ENCODE measurements at places on chromosomes 2 and 18.

- DNase-seq = no peak
These were observed 6.6 kb downstream of the GKN2 start for GRCh38 chr2:68946117-68946516.

DNA sequence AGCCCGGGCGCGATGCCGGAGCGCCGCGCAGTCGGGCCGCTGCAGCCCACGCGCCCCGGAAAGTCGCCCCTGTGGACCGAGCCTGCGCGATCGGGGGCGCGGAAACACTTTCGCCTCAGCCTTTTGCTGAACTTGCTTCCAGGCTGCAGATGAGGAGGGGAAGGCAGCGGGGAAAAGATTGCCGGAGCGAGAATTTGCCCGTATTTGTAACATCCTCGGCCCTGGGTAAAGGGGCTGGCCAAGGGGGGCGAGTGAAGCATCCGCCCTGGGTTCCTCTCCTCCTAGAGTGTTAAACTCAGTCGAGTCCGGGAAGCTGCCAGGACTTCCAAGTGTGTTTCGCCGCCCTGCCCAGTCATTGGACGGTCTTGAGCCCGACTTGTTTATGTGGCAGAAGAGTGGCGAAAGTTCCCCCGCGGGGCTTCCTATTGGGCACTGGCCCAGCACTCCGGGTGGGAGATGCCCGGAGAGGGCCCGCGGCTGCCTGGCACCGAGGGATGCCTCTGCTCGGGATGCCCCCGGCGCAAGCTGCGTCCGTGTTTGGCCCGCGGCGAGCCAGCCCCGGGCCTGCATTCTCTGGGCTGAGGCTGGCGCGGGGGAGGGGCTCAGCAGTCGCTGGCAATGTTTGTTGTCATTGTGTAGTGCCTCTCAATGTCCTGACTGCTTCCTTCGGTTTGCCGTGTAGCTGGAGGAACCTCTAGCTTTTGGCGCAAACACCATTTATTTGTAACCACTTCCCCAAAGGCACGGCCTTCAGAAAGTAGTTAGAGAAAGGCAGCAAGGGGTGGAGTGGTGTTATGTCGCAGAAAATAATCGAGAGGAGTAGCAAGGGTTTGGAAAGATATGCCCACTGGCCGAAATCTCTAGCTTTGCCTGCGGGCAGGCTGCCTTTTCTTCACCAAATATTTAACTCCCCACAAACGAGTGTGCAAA is 1.1 kb downstream of the CYBRD1 start:
- peak; percentile 4 for DNase-seq

GRCh38 chr2:42722320-42723190 is 41.4 kb downstream of the OXER1 start:
- no peak for DNase-seq

- DNase-seq = no peak
These were observed 82.5 kb downstream of the SPRED2 start for GRCh38 chr2:65349863-65350262.

DNA sequence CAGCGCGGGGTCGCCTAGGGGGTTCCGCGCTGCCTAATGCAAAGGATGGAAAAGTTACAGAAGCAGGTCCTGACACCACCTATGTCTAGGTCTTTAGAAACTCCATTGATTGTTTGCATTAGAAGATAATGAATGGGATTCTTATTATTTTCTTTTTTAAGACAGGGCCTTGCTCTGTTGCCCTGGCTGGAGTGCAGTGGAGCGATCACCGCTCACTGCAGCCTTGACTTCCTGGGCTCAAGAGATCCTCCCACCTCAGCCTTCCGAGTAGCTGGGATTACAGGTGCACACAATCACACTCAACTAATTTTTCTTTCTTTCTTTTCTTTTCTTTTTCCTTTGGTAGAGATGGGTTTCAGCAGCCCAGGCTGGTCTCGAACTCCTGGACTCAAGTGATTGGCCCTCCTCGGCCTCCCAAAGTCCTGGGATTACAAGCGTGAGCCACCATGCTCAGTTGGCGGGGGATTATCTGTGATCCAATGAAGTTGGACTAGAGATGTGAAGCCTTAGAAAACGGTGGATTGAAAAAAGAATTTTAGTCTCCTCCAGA is 761 bp upstream of the IDH1 start:
- no peak for DNase-seq

DNA sequence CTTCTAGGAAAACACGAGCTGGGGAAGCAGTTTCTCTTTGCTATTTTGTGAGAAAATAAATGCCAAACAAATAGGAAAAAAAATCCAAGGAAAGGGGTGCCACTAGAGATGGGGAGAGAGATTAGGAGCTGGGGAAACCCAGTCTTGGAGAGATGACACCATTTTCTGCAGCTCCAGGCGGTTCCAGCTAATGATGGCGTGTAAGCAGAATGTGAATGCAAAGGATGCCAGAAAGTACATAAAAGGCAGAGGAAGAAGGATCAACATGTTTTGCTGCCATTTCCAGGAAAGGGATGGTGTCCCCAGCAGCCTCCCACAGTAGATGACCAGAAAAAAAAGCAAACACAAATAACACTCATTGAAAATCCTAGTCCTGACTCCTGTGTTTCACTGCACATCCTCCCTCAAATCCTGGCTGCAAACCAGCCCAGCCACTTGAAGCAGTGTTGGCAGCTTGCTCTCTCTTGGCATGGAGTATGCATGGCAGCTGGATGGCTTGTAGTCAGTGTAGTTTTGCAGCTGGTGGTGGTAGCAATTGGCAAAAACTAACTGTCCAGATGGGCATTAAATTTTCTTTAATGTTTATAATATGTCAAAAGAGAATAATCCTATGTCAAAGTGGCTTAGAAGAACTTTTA is 93.6 kb downstream of the FTCDNL1 start:
- no peak for DNase-seq

- DNase-seq = peak; percentile 15
These were observed 539.5 kb downstream of the NRXN1 start for GRCh38 chr2:50492477-50492851.

GRCh38 chr18:8424917-8425725 is 184.1 kb upstream of the RAB12 start:
- no peak for DNase-seq

DNA sequence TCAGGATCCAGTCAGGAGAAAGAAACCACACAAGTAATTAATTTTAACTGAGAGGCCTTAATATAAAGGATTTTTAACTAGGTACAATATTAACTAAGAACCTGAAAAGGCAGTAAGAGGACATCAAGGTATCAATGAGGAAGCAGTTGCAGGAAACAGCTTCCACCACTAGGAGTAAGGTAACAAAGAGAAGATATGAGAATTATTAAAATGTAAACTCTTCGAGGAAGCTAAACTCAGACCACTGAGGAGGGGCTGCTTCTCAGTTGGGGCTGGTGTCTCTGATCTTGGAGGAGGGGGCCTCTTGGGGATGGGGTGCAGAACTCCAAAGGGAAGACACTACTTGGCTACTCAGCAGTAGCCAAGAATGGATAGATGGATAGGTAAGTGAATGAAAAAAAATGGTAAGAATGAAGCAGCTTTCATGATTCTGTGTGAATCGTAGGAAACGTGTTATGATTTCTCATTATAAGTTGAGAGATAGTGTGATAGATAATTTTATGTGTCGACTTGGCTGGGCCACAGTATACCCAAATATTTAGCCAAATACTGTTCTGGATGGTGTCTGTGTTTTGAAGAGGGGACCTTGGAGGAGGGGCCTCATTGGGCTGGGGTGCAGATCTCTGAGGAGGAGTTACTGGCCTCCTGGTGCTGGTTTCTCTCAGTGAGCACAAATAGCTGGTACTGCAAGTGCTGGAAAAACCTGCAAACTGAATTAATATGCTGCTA is 547.7 kb upstream of the LRRTM1 start:
- DNase-seq = no peak

- DNase-seq = no peak
These were observed 78.9 kb downstream of the RAB31 start for GRCh38 chr18:9787036-9787435.

DNA sequence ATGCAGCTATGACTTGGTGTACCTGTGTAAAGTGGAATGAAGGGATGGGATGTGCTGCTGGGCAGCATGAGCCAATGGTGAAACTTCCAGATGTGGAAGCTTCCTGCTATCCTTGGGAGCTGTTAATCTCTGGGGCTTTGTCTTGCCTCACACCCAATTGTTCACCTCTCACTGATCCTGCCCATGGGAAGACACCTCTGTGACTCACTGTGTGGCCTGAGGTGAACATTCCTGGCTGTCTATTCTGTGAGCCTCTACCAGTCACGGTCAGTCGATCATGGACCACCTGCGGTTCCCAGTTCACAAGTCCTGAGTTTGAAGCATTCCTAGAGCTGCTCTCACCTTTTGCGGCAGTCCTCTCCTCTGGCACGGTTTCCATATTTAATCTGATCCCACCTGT is 12.1 kb downstream of the NEURL3 start:
- DNase-seq = no peak

DNA sequence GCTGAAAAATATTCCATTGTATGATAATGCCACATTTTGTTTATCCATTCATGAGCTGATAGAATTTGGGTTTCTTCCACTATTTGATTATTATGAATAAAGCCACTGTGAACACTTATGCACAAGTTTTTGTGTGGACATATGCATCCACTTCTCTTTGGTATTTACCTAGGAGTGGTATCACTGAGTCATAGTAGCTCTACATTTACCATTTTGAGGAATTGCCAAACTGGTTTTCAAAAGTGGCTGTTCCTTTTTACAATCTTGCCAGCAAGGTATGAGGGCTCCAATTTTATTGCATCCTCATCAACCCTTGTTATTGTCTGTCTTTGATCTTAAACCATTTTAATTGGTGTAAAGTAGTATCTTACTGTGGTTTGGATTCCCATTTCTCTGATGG is 13.3 kb upstream of the EHBP1 start:
- DNase-seq = no peak

DNA sequence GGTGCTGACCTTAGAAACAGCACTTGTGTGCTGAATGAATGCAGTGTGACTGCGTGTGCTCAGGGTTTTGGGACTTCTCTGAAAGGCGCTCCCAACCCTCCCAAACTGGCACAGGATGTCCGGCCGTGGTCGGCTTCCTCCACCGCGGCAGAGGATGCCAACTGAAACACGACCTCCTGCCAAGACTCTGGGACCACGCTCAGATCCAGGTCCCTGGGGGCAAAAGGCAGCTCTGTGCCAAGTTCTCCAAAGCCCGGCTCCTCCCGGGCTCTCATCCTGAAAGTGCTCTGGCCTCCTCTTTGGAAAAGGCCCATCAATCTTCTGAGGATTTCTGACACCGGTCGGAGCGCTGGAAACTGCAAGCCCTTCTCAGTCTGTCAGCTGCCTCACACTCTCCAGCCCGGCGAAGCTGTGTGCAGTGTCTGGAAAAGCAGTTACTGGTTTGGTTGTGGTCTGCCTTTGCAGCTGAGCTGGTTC is 32.3 kb upstream of the ZBTB7C start:
- DNase-seq = no peak

DNA sequence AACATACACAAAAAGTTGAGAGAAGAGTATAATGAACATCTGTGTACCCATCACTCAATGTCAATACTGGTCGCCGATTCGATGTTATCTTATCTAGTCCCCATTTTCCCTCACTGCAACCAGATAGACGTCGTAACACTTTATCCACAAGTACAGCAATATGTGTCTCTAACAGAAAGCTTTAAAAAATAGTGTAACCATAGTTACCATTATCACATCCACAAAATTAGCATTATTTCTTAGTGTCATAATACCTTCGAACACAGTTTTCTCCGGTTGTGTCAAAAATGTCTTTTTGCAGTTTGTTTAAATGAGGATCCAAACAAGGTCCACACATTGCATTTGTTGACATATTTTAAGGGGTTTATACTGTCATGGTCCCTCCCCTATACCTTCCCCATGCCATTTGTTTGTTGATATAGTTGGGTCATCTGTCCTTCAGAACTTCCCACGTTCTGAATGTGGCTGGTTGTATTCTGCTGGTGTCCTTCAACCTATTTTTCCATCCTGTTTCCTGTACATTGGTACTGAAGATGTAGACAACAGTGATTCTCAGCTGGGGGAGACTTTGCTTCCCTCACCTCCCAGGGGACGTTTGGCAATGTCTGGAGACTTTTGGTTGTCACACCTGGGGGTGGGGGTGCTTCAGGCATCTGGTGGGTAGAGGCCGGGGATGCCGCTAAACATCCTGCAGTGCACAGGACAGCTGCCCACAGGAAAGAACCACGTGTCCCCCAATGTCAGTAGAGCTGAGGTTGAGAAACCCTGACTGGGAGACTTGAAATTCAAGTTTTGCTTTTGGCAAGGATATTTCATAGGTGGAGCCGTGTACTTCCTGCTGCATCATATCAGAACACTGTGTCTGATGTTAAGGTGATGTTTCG is 72.7 kb upstream of the SPRED2 start:
- no peak for DNase-seq

DNA sequence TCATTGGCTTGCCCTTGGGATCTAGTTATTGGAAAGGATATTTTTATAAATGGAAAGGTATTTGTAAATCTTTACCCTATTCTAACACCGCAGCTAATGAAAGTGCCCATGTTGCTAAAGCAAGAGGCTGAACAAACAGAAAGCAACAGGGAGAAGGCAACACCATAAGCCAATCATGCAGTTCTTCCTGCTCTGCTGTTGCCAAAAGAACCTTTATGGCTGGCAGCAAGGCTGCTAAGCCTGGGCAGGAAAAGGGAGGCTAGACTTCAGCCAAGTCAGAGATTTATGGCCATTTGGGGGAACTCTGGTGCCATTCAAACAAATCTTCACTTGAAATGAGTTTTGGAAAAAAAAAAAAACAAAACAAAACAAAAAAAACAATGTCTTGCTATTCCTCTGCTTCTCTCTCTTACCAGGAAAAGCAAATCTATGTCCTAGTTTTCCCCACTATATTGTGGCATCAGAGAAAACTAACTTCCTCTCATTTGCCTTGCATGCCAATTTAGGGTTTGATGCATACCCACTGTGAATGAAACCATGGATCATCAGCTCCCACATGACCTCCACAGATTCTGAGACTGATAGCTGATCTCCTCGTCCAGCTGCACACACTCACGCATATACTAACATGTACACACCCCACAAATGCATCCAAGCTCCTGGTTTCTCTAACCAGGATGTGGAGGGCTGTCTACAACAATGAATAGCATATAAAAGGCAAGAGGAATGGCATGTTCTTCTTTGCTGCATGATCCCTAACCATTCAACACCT is 179.3 kb downstream of the C1D start:
- no peak for DNase-seq

- DNase-seq = no peak
These were observed 34.7 kb downstream of the SPOPL start for GRCh38 chr2:138536302-138536701.

GRCh38 chr2:44358503-44358902 is 2.8 kb downstream of the PREPL start:
- DNase-seq = peak; percentile 62

DNA sequence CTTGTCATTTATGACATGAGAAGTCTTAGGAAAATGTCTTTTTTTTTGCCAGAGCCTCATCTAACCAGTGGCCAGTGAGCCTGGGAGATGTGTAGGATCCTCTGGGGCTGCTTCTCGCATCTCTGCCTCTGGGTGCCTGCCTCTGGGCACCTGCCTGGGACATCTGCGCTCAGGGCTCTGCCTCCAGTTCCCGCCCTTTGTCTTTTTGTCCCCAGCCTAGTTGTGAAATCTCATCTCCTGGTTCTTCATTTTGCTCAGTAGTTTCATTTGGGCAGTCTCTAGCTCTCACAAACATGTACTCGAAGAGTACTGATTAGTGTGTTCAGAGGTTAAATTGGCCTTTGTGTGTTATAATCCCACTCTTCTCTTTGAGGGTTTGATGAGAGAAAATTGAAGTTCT is 92.0 kb downstream of the LTBP1 start:
- no peak for DNase-seq
